NCI-H2029 treated with DMSO at 0.1 percent for 48 hours (cell line): ENCODE measurements at places on chromosomes 2 and 18.

DNA sequence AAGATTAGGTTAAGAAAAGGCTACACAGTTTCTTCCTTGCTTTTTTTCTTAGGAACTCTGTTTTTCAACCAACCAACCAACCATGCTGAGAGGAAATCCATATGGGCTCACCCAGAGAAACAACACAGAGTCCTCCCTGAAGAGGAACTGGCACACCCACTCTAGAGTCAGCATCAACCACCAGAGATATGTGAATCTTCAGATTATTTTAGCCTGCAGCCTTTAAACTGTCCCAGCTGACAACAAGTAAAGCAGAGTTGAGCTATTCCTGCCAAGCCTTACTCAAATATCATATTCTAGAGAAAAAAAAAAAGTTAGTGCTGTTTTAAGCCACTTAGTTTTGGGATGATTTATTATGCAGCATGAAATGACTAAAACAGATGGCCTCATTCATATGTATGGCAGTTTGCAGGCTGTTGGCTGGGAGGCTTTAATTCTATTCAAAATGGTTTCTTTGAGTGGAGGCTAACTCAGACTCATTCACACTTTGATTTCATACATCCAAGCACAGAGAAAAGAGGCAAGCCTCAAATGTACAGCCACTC is 1637.7 kb upstream of the LRRTM1 start:
- DNase-seq, result no peak

- DNase-seq, result no peak
Measured at GRCh38 chr2:39422700-39423099, 14.4 kb downstream of the MAP4K3 start.

DNA sequence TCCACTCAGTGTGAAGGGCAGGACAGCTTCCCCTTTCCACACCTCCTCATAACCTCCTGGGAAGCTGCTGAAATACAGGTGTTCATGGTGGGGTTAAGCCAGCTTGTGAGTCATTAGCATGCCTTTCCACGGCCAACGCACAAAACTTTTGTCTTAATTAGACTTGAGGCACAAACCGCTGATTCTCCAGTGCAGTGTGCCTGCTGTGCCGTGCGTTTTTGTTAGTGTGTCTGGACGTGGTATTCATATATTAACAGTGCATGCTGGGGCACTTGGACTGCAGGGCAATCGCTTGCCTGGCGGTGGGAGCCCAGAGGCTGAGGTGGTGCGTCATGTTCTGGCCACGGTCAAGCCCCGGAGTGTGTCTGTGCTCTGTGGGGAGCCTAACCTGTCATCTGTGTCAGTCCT is 156.2 kb downstream of the SH3RF3 start:
- no peak for DNase-seq

DNA sequence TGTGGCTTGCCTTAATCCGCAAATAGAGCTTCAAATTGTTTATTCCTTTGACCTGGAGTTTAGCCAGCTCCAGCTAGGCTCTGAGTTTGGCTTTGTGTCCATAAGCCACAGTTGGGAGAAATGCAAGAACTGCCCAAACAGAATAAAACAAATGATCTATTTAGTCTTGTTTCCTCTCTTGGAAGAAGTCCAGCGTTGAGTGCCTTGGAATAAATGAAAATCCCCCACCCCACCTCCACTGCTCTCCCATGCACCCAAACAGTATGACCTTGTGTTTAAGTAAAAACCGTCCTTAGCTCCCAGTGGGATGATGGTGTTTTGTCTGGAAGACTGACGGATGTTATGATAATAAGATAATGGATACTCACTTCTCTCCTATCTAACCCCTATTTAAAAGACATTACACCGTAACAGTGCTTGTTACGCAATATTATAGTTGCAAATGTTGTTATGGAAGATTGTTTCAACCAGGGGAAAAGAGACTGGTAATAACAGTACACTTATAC is 3.2 kb upstream of the SERPINE2 start:
- no peak for DNase-seq

DNA sequence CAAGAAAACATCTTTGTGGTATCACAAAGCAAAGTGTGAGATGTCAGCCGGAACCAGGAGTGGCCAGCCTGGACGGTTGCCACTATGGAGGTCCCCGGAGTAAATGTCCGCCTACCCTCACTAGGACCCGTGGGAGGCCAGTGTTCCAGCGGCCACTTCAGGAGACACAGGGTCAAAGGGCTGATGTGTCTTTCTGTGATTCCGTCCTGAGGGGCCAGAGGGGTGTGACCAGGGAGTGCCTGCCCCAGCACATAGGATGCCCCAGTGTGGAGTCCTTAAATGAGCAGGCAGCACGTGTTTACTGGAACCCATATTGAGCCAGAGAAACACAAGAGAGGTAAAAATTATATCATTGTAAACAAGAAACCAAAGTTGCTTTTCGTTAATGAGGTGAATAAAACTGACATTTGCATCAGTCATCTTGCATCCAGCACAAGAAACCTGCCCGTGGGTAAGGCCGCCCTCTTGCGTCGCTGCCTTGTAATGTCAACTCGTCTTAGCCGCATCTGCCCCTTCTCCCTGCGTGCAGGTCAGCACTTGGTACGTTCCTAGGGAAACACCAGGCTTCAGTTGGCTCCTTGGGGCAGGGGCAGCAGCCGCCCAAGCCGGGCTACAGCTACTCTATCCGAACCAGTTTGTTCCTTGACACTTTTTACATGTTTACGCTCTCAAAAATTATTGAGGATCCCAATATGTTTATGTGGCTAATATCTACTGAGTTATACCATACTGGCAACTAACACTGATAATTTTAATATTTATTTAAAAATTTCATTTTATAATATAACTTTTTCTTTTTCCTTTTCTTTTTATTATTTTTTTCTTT is 46.7 kb upstream of the LAPTM4A start:
- DNase-seq, result peak; percentile 65
